ENCODE measurements at places on chromosomes 5 and 9. TPM values are rescaled to one million over a fixed set of nuclear protein-coding genes. Genes with fewer than 3 reads are reported as not detected.
A peak's percentile ranks its signal among the peaks of the same experiment; 100 is the strongest.

GRCh38 chr5:125189531-125189941 is 443.1 kb upstream of the ZNF608 start:
- no peak overlapping the region for H3K27ac ChIP-seq
- H3K4me1 ChIP-seq = peaks cover 30% of the 10 kb centered on the region
- no peak for DNase-seq
- H3K27me3 ChIP-seq = no peaks in the 10 kb centered on the region
- H3K36me3 ChIP-seq = no peaks in the 10 kb centered on the region
- no peak overlapping the region for H3K4me3 ChIP-seq

GRCh38 chr9:33416996-33417395 is 14.6 kb upstream of the AQP7 start:
- no peak overlapping the region for H3K4me3 ChIP-seq
- H3K27me3 ChIP-seq = no peaks in the 10 kb centered on the region
- no peak for DNase-seq
- no peaks in the 10 kb centered on the region for H3K4me1 ChIP-seq
- H3K27ac ChIP-seq = no peak overlapping the region
- no peaks in the 10 kb centered on the region for H3K36me3 ChIP-seq

- peak overlapping the region; percentile 43 for H3K4me3 ChIP-seq
- peak; percentile 87 for DNase-seq
- peaks cover 62% of the 10 kb centered on the region for H3K4me1 ChIP-seq
- peak overlapping the region; percentile 47 for H3K27ac ChIP-seq
- H3K27me3 ChIP-seq = no peaks in the 10 kb centered on the region
These were observed 3.5 kb upstream of the CNTFR start for GRCh38 chr9:34592895-34593601.

GRCh38 chr5:91367908-91368648 is 15.0 kb downstream of the ARRDC3 start:
- H3K27me3 ChIP-seq = no peaks in the 10 kb centered on the region
- peaks cover 26% of the 10 kb centered on the region for H3K4me1 ChIP-seq
- no peak for DNase-seq
- no peak overlapping the region for H3K4me3 ChIP-seq

DNA sequence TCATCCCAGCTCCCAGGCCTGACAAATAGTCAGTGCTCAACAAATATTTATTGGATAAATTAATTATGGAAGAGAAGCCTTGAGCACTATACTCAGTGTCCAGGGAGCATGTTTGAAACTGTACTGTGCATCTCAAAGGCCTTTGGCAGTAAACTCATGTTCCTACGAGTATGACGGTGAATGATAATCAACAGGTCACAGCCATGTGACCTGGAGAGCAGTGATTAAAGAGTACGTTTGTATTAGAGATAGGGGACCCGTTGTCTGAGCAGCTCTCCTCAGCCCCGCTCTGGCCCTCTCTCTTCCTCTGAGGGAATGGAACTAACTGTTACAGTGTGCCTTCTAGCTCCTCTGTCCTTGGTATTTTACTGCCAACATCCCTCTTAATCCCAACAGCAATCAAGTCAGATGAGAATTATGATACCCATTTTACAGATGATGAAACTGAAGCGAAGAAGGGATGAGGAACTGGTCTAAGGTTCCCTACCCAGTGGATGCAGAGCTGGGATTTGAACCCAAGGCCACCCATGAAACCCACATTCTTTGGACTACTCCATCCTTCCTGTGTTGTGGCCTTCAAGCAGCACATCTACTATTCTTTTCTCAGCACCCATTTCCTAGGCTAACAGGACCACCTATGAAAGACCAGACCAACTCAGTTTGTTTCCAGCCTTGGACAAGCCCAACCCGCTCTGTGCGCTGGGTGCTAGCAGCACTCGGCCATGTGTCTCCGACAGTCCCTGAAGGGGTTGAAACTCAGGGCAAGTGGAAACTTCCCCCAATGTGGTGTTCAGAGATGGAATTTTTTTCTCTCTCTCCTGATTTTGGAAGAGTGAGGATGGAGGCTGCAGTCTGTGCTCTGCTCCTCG is 34.9 kb downstream of the SPRY4 start:
- DNase-seq = no peak
- H3K4me3 ChIP-seq = no peak overlapping the region

- no peak overlapping the region for H3K4me3 ChIP-seq
- no peaks in the 10 kb centered on the region for H3K27me3 ChIP-seq
- DNase-seq = no peak
- no peaks in the 10 kb centered on the region for H3K4me1 ChIP-seq
- no peak overlapping the region for H3K27ac ChIP-seq
These were observed 245.5 kb downstream of the HSPA4 start for GRCh38 chr5:133297293-133297692.

GRCh38 chr5:163502521-163502920 is 2.9 kb upstream of the MAT2B start:
- no peaks in the 10 kb centered on the region for H3K36me3 ChIP-seq
- H3K4me1 ChIP-seq = peaks cover 10% of the 10 kb centered on the region
- H3K27me3 ChIP-seq = no peaks in the 10 kb centered on the region
- H3K27ac ChIP-seq = peak overlapping the region; percentile 99
- peak overlapping the region; percentile 88 for H3K4me3 ChIP-seq

GRCh38 chr5:134079748-134080581 is 34.5 kb upstream of the TCF7 start:
- no peak overlapping the region for H3K4me3 ChIP-seq
- no peak overlapping the region for H3K27ac ChIP-seq
- H3K27me3 ChIP-seq = no peaks in the 10 kb centered on the region
- no peaks in the 10 kb centered on the region for H3K36me3 ChIP-seq

DNA sequence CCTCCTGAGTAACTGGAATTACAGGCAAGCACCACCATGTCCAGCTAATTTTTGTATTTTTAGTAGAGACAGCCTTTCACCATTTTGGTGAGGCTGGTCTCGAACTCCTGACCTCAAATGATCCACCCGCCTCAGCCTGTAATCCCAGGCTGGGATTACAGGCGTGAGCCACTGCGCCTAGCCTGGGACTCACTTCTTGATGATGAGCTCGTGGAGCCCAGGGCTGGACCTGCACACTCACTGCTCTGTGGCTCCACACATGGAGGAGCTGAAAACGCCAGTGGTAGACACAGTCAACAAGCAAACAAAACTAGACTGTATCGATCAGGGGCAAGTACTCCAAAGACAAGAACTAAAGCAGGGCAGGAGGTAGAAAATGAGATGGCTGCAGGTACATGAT is 59.8 kb upstream of the RPL26L1 start:
- H3K4me1 ChIP-seq = peaks cover 70% of the 10 kb centered on the region
- no peaks in the 10 kb centered on the region for H3K36me3 ChIP-seq
- no peak overlapping the region for H3K4me3 ChIP-seq
- no peak for DNase-seq

DNA sequence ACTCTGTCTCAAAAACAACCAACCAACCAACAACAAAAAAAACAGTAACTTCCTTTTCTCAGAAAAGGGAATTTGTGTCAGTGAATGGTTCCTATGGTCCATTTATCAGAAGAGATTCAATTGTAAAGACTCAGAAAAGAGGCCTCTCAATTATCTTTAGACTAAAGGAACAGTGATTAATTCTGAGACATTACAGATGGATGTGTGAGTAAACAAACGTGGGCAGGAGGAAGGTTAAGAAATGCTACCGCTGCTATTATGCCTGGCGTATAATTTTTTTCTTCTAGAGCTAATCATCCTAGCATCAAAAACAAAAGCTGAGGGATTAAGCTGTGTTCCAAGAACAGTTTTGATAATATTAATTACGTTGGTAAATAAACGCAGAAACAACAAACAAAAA is 52.9 kb upstream of the JMY start:
- H3K4me1 ChIP-seq = no peaks in the 10 kb centered on the region
- H3K4me3 ChIP-seq = no peak overlapping the region
- H3K27me3 ChIP-seq = no peaks in the 10 kb centered on the region

- peak overlapping the region; percentile 86 for H3K4me3 ChIP-seq
- no peaks in the 10 kb centered on the region for H3K27me3 ChIP-seq
- DNase-seq = no peak
These were observed 724 bp downstream of the MACROH2A1 start for GRCh38 chr5:135398160-135398854.

- H3K27ac ChIP-seq = peak overlapping the region; percentile 75
- H3K4me3 ChIP-seq = peak overlapping the region; percentile 95
- H3K4me1 ChIP-seq = peaks cover 53% of the 10 kb centered on the region
- no peaks in the 10 kb centered on the region for H3K36me3 ChIP-seq
These were observed 782 bp downstream of the BICD2 start for GRCh38 chr9:92763721-92764380.

- no peak overlapping the region for H3K27ac ChIP-seq
- no peaks in the 10 kb centered on the region for H3K4me1 ChIP-seq
- DNase-seq = no peak
- H3K4me3 ChIP-seq = no peak overlapping the region
These were observed 227.4 kb downstream of the FSTL4 start for GRCh38 chr5:133384903-133385302.

- no peaks in the 10 kb centered on the region for H3K4me1 ChIP-seq
- DNase-seq = no peak
- H3K36me3 ChIP-seq = no peaks in the 10 kb centered on the region
- H3K27ac ChIP-seq = no peak overlapping the region
- no peaks in the 10 kb centered on the region for H3K27me3 ChIP-seq
These were observed 68.5 kb downstream of the ALDH7A1 start for GRCh38 chr5:126526493-126526892.

DNA sequence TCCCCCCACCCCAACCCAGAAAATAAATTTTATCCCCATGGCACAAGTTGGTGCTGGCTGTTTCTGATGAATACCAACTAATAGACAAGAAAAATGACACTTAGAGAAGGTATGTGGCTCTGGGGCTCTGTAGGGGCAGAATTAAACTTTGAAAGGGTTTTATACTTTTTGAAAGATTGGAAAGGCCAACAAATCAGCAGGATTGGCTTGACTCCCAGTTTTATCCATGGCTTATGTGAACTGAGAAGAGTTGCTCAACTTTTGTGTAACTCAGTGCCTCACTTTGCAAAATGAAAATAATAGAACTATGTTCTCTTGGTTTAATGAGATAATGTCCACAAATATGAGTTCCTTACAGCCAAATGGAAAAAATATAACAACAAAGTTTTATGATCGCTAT is 288.9 kb upstream of the KIF2A start:
- H3K4me3 ChIP-seq = no peak overlapping the region
- H3K27ac ChIP-seq = no peak overlapping the region
- no peaks in the 10 kb centered on the region for H3K27me3 ChIP-seq
- no peak for DNase-seq
- H3K36me3 ChIP-seq = no peaks in the 10 kb centered on the region

ATP10B gene
- polyA plus RNA-seq = not detected

GPR150 gene
- polyA plus RNA-seq = 0.18 TPM

PTGDS gene
- polyA plus RNA-seq = 37.9 TPM

RANBP17 gene
- polyA plus RNA-seq = 0.08 TPM

ALDH1A1 gene
- polyA plus RNA-seq = 15.0 TPM

MEIKIN gene
- polyA plus RNA-seq = not detected
